ENCODE measurements at places on chromosomes 4 and X.

DNA sequence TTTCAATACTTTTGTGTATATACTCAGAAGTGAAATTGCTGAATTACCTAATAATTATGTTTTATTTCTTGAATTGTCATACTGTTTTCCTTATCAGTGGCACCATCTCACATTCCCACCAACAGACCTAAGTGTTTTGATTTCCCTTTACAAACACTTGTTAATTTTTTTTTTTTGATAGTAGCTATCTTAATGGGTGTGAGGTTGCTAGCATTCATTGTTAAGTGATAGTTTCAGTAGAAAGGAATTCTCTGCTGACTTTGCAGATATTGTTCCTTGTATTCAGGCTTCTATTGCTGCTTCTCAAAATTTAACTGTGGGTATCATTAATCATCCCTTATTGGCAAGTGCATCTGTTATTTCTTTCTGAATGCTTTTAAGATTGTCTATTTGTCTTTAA is 927.5 kb upstream of the SLIT2 start:
- no peak for DNase-seq

GRCh38 chrX:44299177-44299576 is 44.3 kb downstream of the EFHC2 start:
- DNase-seq, result no peak

DNA sequence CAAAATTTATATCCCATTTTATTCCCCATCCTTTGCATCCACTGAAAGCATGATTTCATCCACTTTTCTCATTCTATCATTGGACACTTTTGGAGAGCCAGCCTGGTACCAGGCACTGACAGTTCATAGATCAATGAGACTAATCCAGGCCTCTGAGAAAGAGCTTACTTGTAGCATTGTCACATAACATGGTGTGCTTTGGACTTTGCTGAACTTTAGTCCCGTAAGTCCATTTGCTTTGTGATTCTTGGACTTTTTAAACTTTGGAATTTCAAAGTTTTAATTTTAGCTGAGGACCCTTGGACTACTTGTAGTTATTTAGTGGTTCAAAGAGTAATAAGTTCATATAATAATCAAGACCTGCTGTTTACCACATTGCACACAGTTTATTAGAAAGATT is 11.5 kb downstream of the LIAS start:
- no peak for DNase-seq

- DNase-seq, result no peak
Measured at GRCh38 chr4:163613383-163613782, 118.9 kb downstream of the TMA16 start.

DNA sequence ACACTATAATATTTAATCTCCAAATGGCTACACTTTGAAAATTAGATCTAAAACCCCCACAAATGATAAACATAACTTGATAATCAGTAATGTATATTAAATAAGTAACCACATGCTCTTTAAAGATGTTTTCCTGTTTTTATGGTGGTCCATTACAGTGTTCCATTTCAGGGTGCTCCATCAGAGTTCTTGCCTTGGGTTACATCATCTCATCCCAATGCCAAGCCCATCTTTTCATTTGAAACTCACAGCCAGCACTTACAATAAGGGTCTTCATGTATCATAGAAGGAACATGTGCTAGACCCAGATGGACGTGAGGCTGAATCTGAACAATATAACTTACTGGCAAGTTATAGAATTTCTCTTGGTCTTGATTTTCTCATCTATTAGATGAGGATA is 10.5 kb upstream of the PAQR3 start:
- DNase-seq, result no peak
